ENCODE measurements at places on chromosomes 2 and 18.

DNA sequence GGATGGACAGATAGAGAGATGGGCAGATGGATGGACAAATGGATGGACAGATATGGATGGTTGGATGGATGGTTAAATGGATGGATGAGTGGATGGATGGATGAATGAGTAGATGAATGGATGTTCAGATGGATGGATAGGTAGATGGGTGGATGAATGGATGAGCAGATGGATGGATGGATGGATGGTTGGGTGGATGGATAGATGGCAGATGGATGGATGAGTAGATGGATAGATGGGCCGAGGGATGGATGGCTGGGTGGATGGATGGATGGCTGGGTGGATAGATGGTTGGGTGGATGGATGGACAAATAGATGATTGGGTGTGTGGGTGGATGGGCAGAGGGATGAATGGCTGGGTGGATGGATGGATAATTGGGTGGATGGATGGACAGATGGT, 98.9 kb upstream of the OTOS start:
- no peak for DNase-seq

DNA sequence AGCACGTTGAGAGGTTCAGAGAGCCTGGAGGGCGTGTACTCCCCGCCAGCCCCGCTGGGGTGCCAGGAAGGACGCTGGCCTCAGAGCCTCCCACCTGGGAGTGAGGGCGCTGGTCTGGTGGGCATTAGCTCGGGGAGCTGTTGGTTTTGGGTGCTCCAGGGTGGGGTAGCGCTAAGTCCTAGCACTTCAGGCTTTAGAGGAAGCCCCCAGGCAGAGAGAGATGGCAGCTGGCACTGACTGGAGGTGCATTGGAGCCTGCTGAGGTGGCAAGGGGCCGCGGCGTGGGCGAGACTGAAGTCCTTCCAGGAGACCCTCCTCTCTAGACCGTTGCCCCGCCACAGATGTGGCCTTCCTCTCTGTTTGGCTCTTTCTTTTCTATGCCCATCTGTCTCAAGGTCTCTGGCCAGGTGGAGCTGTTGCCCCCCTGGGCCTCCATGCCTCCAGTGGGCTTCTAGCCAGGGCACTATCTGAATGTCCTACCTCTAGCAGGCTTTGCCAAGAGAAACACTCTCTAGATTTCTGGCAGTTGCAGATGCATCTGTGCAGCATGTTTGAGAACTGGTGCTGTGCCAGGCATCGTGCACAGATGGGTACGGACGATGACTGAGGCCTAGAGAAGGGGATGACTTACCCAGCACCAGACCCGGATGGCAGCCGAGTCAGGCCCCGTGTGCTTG, 6.6 kb downstream of the CAPN10 start:
- DNase-seq = no peak

GRCh38 chr2:136051001-136051724, 65.7 kb upstream of the DARS1 start:
- DNase-seq = no peak

- no peak for DNase-seq
Measured at GRCh38 chr18:42861271-42861670, 254.2 kb downstream of the RIT2 start.

GRCh38 chr2:19576411-19576810, 218.0 kb upstream of the OSR1 start:
- no peak for DNase-seq

DNA sequence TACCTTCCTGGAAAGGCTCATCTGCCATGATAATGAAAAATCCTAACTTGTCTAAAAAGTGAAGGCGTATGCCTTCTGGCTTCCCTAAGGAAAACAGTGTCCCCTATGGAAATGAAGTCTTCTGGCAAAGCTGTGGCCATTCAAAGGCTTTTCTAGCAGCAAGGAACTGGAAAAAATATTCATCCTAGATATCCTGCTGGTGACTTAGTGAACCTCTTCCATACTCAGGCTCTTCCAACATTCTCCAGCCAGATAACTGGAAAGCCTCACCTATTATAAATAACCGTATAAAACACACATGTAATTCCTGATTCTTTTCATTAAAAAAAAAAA, 84.7 kb downstream of the RBMS1 start:
- DNase-seq = no peak

DNA sequence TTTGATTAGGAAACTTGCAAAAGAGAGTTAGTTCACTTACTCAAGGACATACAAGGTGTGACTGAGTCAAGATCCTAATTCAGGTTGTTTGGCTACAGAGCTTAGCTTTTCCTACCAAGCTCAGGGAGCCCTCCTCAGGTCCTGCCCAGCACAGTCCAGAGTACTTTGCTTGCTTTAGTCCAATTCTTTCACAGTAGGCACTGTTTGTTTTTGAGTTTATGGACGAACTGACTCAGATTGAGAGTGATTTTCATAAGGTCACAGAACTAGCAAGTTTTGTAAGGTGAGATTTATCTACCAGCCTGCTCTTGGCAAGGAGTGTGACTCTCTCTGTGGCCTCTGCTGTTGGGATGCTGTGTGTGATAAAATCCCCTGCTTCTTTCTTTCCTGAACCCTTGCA, 310.5 kb downstream of the PTPRM start:
- no peak for DNase-seq

GRCh38 chr2:9252002-9252357, 45.4 kb downstream of the ASAP2 start:
- no peak for DNase-seq

DNA sequence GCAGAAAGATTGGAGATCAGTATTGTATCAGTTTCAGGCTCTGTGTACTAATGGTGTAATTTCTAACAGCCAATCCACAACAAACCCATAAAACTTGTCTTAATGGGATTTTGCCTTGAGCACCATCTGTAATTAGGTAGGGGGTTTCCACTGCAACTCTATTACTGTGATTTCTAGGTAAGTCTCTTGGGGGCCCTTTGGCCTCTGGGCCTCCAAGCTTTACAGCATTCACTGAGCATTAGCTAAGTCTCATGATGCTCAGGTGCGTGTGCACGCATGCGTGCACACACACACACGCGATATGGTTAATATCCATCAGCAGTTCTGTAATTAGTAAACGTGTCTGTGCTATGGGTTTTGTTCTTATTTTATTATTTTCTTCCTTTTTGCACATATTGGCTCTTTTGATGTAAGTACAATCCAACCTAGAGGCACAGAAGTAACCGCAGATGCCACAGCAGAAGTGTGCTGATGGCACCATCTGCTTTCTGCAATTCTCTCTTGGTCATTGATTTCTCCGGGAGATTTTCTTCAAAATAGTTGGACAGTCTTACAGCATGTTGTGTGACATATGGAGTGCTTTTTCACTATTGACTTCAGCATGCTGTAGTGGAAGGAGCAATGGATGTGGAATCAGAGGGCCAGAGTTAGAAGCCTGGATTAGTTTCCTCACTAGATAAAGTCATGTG, 592.0 kb downstream of the LRRTM4 start:
- no peak for DNase-seq

DNA sequence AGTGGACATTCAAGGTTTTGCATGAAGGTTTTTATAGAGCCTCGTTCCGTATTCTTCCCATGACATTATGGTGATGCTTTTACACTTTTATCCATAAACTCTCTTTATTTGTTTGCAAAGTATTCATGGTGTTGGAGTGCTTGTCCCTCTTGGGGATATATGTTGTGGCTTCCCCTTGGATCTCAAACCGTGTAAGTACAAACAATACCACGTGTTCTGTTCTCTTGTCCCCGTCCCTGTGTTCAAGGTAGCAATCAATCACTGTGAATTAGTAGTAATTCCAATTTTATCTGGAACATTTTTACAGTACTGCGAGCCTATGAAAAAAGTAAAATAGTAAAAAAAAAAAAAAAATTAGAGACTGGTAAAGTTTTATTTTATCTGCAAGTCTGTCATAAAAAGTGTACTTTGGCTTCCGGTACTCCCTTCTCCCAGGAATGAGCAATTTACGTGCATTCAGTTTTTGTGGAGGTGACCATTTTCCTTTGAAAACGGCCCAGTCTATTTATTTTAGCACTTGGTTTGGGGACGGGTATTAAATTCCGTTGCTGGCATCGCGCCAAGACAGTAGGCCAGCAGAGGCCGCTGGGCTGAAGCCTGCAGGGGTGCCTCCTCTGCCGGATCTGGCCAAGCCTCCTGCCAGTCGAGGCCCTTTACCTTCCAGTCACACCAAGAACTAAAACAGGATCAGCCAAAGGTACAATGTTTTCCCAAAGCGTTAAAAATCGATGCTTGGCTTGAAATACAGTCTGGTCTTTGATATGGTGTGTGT, 175.7 kb downstream of the SOCS6 start:
- DNase-seq = peak; percentile 14

- DNase-seq = no peak
Measured at GRCh38 chr2:11096591-11096990, 58.7 kb upstream of the SLC66A3 start.

GRCh38 chr18:7850446-7850845, 283.3 kb downstream of the PTPRM start:
- no peak for DNase-seq

GRCh38 chr18:3544537-3544936, 94.6 kb downstream of the TGIF1 start:
- no peak for DNase-seq

DNA sequence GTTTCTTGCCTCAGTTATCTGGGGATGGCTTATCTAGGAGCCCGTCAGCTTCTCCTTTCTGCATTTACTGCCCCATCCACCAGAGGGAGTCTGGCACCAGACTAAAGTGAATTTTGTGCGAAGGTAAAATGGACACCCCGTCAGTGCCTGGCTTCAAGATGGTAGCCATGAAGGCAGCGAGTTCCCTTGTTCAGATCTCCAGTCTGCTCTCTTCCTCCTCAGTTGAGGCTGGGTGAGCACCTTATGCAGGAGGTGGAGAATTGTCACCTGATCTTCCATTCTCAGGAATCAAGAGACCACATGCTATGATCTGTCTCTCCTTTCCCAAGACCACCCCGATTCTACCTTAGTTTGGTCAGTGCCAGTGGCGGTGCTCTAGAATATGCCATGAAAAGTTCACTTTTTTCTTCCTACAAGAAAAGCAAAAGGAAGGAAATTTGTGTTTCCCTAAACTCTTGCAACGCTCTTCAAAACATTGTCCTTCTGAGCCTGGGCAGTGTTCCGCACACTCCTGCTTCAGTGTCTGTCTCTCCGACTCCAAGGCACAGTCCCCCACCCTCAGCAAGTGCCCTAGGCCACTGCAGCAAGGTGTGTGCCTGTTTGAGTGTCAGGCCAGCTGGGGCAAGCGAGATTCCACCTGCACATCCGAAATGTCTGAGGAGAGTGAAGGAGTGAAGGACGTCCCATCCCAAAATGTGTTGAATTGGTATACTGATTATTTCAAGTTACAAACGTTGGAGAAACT, 168.6 kb downstream of the SS18 start:
- peak; percentile 51 for DNase-seq

- no peak for DNase-seq
Measured at GRCh38 chr2:119428488-119429224, 3.0 kb upstream of the TMEM37 start.

DNA sequence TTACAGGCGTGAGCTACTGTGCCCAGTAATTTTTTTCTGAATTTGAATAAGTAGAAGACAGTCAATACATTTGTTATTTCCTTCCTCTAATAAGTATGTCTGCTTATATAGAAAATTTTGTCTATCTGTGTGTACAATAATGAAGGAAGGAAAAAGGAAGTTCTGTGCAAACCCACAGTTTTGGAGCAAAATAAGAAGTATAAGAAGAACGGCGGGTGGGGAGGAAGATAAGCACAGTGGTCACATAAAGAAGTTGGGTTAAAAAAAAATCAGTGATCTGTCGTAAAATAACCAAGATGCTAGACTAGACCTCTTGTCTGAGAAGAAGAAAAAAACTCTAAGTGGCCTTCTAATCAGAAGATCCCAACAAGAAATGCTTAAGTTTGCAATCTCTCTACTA, 20.2 kb downstream of the MGAT4A start:
- no peak for DNase-seq

- DNase-seq = no peak
Measured at GRCh38 chr2:135050132-135050531, 2.0 kb upstream of the RAB3GAP1 start.

DNA sequence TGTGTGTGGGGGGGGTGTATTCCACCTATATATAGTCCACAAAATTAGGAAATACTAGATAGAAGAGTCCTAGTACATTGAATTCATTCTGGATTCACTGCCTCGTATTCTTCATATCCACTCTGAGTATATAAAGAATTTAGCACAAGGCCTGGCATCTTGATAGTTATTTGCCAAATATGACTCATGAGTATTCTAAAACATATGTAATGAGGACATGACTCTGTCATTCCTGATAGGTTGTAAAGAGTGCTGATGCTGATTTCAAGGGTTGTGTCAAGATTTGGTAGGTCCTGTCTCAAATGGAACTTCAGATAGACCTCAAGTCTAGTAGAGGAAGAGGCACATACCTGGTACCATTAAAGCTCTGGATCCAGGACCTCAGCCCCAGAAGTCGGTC, 173.4 kb upstream of the BOD1L2 start:
- no peak for DNase-seq

DNA sequence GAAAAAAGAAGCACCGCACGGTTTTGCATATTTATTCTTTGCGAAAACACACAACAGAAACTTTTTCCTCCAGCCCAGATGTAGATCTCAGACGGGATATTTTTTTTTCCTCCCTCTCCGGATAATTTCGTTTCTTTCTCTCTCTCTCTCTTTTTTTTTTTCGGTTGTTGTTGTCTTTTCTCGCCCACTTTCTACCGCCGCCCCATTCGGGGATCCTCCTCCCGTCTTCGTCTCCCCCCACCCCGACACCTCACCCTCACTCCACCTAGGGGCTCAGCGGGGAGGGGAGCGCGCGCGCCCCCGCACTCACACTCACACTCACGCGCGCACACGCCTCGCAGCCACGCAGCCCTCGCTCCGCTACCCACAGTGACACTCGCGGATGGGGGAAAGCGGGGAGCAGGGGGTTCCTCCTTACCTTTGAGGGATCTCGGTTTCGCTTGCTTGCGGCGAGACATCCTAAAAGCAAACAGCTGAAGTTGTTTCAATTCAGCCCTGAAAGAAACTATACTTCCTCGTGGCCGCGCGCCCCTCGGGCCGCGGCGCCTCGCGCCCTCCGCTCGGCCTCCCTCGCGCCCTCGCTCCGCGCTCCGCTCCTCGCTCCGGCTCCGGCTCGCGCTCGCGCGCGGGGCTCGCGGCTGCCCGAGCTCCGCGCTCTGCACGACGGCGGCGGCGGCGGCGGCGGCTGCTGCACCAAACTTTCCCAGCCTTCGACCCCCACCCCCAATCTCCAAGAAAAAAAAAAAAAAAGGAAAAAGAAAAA, 1.3 kb downstream of the ZNF521 start:
- no peak for DNase-seq

DNA sequence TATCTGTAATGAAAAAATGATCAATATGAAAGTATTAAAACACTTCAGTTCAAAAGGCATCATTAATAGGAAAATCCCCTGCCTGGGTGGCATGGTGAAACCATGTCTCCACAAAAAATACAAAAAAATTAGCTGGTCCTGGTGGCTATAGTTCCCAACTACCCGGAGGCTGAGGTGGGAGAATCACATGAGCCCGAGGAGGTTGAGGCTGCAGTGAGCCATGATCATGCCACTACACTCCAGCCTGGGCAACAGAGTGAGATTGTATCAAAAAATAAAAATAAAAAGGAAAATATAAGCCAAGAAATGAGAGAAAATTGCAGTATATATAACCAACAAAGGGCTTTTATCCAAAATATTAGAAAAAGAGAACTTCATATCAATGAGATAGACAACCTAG, 71.6 kb upstream of the MYCN start:
- no peak for DNase-seq
